ENCODE measurements at places on chromosomes 16 and 17.

DNA sequence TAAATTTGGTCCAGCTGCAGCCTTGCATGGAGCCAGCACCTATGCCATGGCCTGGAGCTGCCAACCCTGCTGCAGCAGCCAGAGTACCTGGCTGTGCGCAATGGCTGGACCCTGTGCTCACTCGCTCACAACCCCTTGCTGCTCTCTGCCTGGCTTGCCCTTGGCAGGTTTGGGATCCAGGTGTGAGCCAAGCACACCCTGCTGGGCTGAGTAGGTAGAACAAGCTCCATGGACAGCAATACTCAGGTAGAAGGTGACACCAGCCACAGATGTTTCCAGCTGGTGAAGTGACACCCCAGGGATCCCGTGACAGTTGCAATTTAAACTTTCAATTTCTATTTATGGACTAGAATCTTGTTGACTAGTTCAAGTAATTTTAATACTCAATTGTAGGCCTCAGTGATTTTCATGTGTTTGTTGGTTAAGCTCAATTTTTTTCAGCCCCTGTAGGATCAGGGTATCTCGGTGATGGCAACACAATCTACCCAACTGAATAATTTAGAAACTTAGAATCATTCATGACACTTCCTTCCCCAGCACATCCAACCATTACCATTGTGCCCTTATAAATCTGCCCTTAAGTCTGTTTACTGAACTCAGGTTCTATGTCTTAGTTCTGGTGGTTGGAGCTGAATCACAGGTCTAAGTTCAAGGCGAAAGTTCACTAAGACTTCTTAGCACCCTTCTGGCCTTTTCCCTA, 480.0 kb downstream of the PMP22 start:
- no peak for DNase-seq

- DNase-seq = no peak
These were observed 3.2 kb upstream of the UBALD1 start for GRCh38 chr16:4617880-4618279.

DNA sequence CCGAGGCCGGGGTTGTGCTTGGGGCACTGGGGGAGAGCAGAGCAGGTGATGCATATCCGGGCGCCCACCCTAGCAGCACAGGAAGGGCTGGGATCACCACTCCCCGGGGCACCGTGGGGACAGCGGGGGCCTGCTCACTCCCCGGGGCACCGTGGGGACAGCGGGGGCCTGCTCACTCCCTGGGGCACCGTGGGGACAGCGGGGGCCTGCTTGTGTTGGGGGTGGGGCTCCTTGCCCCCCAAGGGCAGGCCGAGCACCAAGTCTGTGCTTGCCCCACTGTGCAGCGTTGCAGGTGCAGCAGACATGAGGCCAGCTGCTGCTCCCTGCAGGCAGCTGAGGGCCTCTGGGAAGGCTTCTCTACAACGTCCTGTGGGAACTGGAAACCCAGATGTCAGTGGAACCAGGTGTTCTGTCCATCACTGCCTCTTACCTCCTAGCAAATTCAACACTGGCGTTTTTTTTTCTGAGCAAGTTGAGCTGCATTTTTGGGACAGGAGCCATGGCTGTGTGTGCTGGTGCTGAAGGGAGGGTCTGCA, 25.0 kb upstream of the ZNF750 start:
- DNase-seq = no peak

DNA sequence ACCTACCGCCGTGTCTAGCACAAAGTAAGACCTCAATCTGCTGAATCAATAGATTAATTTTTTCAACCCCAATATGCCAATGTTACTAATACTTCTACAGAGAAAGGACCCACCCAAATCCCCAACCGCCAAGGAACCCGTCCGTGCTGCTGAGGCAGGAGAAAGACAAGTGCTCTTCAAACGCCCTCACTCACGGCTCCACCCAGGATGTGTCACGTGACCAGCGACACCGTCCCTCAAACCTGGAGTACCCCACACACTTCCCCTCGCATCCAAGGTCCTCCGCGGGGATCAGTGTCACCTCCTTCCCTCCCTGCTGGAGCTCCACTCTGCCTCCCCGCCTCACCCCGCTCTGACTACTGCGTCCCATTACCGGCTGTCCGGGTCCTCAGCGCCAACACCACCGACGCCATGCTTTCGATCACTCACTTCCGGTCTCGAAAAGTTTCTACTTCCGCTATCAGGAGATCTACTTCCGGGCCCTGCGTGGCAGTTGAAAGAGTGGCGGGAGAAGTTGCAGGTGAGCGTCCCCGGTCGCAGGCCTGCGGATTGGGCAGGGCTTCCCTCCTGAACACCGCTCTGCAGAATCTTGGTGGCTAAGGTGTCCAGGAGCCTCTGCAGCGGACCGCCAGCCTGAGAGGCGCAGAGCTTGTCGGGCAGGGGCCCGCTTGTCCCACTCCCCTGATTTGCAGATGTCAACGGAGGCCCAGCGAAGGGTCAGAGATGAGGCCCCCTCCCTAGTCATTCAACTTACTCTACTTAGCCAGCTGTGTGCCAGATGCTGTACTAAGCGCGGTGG, at the start of the genes EME1 and MRPL27:
Gene EME1 (plus strand): TSS at position 472 of the 799 bp plus-strand sequence. CDS start 1,980 bp downstream, outside the sequence.
Gene MRPL27 (minus strand): TSS at position 427 of the 799 bp plus-strand sequence. CDS start 14 bp downstream, at position 413.
- peak; percentile 90 for DNase-seq

DNA sequence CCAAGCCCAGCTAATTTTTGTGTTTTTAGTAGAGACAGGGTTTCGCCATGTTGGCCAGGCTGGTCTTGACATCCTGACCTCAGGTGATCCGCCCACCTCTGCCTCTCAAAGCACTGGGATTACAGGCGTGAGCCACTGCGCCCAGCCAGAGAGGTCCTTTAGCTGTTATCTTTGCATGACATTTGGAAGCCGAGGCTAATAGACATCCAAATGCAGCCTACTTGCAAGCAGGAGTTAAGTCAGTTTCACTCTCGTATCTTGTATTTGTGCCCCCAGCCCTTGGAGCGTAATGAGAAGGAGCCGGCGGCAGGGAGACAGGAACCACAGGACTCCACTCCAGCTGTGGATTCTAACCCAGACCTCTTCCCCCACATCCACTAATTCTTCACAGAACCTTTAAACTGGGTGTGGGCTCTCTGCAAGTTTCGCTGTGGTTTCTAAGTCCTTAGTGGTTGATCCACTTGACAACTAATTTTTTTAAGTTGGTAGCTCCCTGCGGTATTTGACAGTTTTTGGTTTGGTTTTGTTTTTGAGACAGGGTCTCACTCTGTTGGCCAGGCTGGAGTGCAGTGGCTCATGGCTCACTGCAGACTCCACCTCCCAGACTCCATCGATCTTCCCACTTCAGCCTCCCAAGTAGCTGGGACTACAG, 3.1 kb upstream of the CYTH1 start:
- no peak for DNase-seq

DNA sequence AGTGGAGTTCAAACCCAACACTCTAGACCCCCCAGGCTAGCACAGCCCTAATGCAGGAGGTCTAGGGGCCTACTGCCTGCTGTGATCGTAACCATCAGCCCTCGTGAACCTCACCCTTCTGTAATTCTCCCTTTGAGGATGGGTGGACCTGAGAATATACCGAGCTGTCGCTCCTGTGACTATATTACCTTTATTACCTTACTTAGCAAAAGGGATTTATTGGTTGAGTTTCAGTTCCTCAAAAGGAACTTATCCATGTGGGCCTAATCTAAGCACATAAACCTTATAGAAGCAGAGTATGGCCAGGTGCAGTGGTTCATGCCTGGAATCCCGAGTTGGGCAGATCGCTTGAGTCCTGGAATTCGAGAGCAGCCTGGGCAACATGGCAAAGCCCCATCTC, 19.2 kb upstream of the EMP2 start:
- no peak for DNase-seq

GRCh38 chr17:60168654-60169053, 18.9 kb downstream of the CA4 start:
- no peak for DNase-seq

GRCh38 chr16:84722068-84722467, 22.3 kb downstream of the USP10 start:
- DNase-seq = no peak

DNA sequence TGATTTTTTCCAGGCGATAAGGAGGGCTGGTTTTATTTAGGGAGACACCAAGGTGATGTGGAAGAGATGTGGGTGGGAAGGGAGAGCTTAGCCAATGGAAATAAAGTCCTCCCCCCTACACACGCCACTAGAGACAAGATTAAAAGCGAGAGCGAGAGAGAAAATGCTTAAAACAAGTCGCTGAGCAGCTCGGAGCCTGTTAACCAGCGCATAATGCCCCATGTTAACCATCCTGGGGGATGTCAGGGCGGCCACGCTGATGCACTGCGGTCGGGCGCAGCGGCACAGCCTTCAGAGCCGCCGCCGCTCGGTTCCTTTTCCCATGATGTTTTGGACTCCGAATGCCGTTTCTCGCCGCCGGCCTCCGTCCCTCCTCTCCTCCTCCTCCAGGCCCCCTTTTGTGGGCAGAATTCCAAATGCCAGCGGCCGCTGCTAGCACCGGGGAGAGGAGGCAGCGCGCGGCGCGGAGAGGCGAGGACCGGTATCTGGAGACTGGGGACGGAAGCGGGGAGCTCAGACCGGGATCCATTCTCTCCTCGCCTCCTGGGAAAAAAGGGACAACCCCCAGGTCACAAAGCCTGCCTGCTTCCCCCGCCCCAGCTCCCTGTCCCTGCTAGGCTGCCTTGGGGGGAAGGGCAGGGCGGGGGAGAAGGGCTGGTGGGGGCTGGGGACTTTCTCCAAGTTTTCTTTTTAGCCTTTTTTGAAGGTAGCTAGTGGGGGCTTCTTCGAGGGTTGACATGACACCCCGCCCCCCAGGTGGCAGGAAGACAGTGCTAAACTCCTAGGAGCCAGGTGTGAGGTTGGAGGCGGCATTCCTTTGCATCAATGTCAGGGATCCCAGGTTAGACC, 98.1 kb upstream of the CCL2 start:
- peak; percentile 62 for DNase-seq

- no peak for DNase-seq
These were observed 231.2 kb downstream of the KATNIP start for GRCh38 chr16:27781195-27781524.

DNA sequence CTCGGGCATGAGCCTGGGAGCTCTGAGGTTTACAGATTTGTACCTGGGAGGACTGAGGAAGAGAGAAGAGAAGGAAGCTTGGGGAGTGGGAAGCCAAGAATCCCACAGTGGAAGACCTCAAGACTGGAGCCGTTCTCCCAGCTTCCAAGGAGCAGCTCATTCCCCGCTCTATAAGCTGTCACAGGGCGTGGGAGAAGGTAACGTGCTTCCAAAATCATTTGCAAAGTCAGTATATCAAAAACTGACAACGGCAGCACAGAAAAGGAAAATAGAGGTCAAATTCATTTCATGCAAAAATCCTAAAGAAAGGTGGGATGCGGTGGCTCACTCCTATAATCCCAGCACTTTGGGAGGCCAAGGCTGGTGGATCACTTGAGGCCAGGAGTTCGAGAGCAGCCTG, 7.8 kb downstream of the PIK3R5 start:
- DNase-seq = no peak

GRCh38 chr17:11151818-11152425, 89.1 kb upstream of the SHISA6 start:
- no peak for DNase-seq

DNA sequence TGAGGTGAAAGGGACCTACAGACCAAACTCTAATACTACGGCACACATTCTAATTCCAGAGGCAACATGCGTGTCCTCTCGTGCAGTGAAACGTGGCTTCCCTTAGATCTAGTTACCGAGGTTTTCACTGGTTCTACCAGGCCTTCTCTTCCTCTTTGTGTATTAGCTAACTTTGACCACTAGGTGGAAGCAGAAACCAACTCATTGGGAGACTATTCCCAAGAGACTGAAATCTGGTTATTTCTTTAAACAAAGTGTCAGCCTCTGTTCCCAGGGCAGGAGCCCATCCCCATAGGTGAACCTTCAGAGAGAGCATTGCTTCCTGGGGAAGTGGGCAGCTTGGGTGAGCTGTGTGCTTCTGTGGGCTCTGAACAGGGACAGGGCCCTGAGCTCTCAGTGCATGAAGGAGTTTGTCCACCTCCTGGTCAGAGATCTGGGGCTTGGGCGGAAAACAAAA, 19.7 kb upstream of the RCVRN start:
- DNase-seq = no peak

- no peak for DNase-seq
These were observed 8.0 kb upstream of the UNK start for GRCh38 chr17:75776386-75777295.

- peak; percentile 94 for DNase-seq
These were observed 688 bp downstream of the FBRS start for GRCh38 chr16:30658731-30659506.

DNA sequence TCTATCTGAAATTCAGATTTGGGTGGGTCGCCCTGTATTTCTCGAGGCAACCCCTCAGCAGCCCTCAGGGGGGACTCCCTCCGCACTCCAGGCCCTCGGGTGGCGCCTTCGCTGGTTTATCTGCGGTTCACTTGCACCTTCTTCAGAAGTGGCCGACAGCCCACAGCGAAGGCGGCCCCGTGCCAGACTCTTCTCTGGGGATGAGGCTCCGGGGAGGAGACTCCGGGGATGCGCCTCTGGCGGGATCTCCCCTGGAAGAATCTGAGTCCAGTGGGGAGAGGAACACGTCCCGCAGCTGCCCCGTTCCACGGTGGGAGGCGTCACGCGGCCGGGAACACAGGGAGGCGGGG, 63.9 kb upstream of the DNAJA2 start:
- DNase-seq = no peak

DNA sequence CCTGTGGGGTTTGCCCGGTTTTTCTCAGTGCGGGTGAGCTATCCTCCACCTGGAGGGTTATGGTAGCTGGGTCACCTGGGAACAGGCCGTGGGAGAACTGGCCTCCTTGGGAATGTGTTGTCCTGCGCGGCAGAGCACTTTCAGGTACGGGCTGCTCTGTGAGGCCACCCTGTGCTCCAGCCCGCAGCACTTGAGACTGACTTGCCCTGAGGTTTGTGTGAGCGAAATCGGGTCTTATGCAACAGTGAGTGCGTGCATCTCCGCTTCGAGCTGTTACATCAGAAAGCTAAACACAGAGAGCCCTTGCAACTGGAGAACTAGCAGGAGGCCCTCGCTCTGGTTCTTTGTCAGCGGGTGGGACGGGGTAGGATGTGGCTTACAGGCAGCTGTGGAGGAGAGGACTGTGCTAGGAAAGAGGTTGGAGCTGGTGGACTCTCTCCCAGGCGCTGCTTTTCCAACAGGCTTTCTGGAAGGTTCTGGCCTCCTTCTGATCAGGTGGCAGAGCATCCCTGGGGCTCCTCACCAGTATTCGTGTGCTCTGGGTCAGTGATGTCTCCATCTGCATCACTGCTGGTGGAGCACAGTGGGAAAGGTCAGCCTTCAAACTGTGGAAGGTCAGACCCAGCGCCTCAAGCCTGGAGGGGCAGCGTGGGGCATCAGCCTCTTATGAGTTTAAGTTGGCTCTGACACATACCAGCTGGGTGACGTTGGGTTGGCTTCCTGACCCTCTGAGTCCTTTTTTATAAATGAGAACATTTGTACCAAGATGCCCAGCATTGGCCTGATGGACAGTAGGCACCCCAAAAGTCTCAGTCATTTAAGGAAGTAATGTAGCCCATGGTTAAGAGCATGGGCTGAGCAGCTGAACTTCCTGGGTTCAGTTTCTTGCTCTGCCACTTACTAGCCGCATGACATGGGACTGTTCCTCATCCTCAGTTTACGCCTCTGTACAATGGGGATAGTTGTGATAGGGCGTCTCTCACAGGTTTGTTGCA, 76.3 kb downstream of the KSR1 start:
- no peak for DNase-seq

DNA sequence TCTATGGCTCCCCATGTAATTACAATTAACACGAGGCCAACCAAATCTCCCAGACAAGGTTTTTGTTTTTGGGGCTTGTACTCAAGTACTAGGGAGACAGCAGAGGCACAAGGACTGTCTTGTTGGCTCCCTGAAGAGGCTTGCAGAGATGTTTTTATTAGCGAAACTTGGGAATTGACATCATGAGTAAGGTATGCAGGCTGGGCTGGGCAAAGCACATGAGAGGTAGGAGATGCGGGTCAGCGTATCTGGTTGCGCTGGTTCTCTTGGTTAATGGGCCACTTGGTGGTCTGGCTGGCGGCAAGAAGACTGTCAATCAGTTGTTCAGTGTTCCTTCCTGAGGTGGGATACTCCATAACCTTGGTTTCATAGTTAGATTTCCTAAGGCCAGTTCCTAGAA, 28.9 kb downstream of the LCMT1 start:
- DNase-seq = no peak

Data from DMS79 (cell line).